Activated CD4-positive, alpha-beta memory T cell treated with anti-CD3 and anti-CD28 coated beads, Interleukin-2, amount 10 ng/mL, durations not matched to agents 7 days and 5 days (primary cell): ENCODE measurements at places on chromosomes 1 and 21. TPM values are rescaled to one million over a fixed set of nuclear protein-coding genes. Genes with fewer than 3 reads are reported as not detected.

DNA sequence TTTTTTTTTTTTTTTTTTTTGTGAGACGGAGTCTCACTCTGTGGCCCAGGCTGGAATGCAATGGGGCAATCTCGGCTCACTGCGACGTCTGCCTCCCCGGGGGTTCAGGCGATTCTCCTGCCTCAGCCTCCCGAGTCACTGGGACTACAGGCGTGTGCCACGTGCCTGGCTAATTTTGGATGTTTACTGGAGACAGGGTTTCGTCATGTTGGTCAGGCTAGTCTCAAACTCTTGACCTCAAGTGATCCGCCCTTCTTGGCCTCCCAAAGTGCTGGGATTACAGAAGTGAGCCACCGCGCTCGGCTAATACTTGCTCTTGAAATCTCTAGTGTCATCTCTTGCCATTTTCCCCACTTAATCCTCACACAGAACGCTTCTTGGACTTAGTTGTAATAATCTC lies 1.1 kb upstream of the SYCP1 start:
- no peak overlapping the region for H3K4me3 ChIP-seq
- peaks cover 25% of the 10 kb centered on the region for H3K27me3 ChIP-seq
- no peak for DNase-seq
- no peak overlapping the region for H3K27ac ChIP-seq
- H3K4me1 ChIP-seq: peaks cover 6% of the 10 kb centered on the region

- H3K27ac ChIP-seq: no peak overlapping the region
- peaks cover 22% of the 10 kb centered on the region for H3K4me1 ChIP-seq
- H3K27me3 ChIP-seq: peaks cover 33% of the 10 kb centered on the region
- DNase-seq: no peak
Measured at GRCh38 chr1:19661721-19662228, 2.9 kb upstream of the HTR6 start.

DNA sequence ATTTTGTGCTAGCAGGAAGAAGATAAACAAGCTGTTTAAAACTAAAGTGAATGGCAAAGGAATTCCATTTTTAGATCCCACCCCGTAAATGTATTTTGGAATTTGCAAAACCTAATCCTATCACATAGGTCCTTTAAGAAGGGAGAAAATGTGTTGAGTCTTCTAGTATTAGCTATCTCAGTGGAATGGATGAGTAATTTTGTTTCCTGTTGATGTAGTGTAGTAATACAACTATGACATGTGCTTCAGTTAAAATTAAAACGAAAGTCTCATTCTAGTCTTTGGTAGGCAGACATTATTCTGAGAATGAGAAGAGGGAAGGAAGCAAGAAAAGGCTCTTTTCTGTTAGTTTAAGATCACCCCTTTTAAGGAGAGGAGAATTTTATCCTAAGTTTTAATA lies 265.9 kb upstream of the C1orf105 start:
- DNase-seq: no peak
- peaks cover 6% of the 10 kb centered on the region for H3K36me3 ChIP-seq
- H3K4me3 ChIP-seq: peak overlapping the region; percentile 19

- H3K36me3 ChIP-seq: peaks cover 4% of the 10 kb centered on the region
- peaks cover 21% of the 10 kb centered on the region for H3K4me1 ChIP-seq
- no peak overlapping the region for H3K4me3 ChIP-seq
- peaks cover 2% of the 10 kb centered on the region for H3K27me3 ChIP-seq
Measured at GRCh38 chr1:236465231-236465958, 58.4 kb upstream of the LGALS8 start.

GRCh38 chr1:5856246-5856815 lies 135.9 kb downstream of the NPHP4 start:
- DNase-seq: no peak
- H3K4me3 ChIP-seq: no peak overlapping the region
- no peak overlapping the region for H3K27ac ChIP-seq
- H3K4me1 ChIP-seq: peaks cover 1% of the 10 kb centered on the region
- no peaks in the 10 kb centered on the region for H3K36me3 ChIP-seq
- no peaks in the 10 kb centered on the region for H3K27me3 ChIP-seq

DNA sequence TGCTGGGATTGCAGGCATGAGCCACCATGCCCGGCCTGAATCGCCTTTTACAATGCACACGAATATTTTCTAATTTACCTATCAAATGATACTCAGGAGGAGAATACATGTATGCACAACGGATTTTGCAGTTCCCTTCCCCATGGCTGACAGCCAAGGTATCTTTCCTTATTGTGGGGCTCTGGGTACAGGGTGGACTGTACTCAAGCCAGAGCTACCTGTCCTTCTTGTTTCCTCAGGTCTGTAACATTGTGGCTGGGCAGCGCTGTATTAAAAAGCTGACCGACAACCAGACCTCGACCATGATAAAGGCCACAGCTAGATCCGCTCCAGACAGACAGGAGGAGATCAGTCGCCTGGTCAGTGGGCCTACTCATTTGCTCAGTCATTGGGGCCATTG lies 18.2 kb downstream of the AGO1 start:
- H3K4me1 ChIP-seq: no peaks in the 10 kb centered on the region
- no peak for DNase-seq
- H3K27ac ChIP-seq: no peak overlapping the region
- no peaks in the 10 kb centered on the region for H3K27me3 ChIP-seq

The KRTAP13-2 gene
- not detected for total RNA-seq
